Fibroblast of pulmonary artery (primary cell): ENCODE measurements at places on chromosomes 3 and 15.

GRCh38 chr3:98890965-98891910 lies 10.3 kb downstream of the DCBLD2 start:
- DNase-seq: no peak

GRCh38 chr15:64029110-64029509 lies 17.2 kb downstream of the DAPK2 start:
- no peak for DNase-seq

GRCh38 chr3:30513374-30514152 lies 92.8 kb upstream of the TGFBR2 start:
- no peak for DNase-seq

DNA sequence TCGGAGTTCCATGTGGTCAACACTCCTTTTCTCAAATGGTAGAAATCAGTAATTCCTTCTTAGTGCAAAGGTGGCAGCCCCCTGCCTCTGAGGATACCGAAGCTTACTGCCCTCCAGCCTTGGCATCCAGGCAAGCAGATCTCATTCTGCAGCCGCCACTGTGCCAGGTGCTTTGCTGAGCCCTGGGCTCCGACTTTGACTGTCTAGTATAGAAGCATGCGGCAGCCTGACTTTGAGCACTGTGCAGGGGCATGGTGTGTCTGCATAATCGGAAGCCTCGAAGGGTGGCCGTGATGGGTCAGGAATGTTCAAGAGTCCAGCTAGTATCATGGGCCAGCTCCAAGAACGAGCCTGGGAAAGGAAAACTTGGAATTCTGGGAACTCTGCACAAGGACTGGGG lies 39.7 kb downstream of the ABTB1 start:
- no peak for DNase-seq

GRCh38 chr3:10552631-10552943 lies 47.2 kb upstream of the ATP2B2 start:
- DNase-seq: no peak

- DNase-seq: peak; percentile 63
Observed at GRCh38 chr15:89820666-89821611, 6.3 kb upstream of the ANPEP start.
